ENCODE measurements at places on chromosomes 12 and 14. TPM values are rescaled to one million over a fixed set of nuclear protein-coding genes. Genes with fewer than 3 reads are reported as not detected.

DNA sequence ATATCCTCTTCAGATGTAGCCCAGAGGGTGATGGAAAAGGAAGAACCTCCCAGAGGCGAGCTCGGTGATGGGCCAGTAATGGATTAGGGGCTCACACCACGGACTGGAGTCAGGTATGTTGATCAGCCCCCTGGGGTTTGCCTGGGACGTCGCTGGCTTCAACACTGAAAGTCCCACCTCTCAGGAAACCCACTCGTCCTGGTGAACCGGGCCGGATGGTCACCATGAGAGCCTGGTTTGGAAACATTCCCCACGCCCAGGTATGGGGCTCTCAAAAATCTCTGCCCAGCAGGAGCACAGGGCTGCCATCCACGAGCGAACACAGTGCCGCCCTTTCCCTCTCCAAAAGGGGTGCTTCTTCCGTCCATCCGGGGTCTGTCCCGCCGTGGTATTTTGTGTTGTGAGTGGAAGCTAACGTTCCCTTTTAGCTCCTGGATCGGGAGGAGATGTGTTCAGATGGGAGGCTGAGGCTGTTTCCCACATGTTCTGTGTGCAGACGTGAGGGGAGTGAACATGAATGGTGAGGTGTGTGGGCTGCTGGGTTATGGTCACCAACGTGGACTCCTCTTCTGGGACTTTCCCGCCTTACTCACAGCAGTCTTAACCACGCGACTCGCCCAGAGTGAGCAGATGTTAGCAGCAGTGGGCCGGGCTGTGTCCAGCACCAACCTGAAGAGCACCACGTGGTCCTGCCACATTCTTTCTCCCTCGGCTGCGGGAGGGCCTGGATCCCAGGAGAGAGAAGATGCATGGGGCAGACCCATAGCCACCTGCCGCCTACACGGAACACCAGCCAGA, 139.2 kb downstream of the KIF26A start:
- DNase-seq, result no peak
- no peak overlapping the region for H3K27ac ChIP-seq
- H3K27me3 ChIP-seq, result no peaks in the 10 kb centered on the region
- H3K4me1 ChIP-seq, result peaks cover 3% of the 10 kb centered on the region
- H3K36me3 ChIP-seq, result no peaks in the 10 kb centered on the region

- H3K27ac ChIP-seq, result no peak overlapping the region
- no peak overlapping the region for H3K4me3 ChIP-seq
- H3K36me3 ChIP-seq, result no peaks in the 10 kb centered on the region
- H3K27me3 ChIP-seq, result no peaks in the 10 kb centered on the region
- H3K4me1 ChIP-seq, result no peaks in the 10 kb centered on the region
- DNase-seq, result no peak
These were observed 285.9 kb upstream of the TMPO start for GRCh38 chr12:98229540-98229924.

DNA sequence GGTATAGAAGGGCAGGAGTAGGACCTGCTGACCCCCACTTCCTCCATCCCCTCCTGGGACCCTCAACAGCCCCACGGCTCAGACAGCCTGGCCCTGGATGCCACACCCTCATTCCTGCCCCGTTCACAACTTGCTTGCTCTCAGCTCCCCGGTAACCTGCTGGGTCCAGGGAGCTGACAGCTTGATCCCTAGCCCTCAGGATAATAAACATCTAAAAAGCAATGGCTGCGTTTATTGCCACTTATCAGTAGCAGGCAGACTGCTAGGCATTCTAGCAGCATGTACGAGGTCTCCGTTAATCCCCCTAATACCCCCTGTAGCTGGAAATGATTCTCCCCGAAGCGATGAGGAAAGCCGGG, 24.3 kb upstream of the RPLP0 start:
- no peaks in the 10 kb centered on the region for H3K27me3 ChIP-seq
- peak overlapping the region; percentile 69 for H3K27ac ChIP-seq
- DNase-seq, result no peak
- no peaks in the 10 kb centered on the region for H3K36me3 ChIP-seq
- peak overlapping the region; percentile 20 for H3K4me3 ChIP-seq

GRCh38 chr12:76470028-76470939, 89.3 kb downstream of the OSBPL8 start:
- no peaks in the 10 kb centered on the region for H3K27me3 ChIP-seq
- H3K4me3 ChIP-seq, result no peak overlapping the region
- no peak for DNase-seq
- H3K36me3 ChIP-seq, result no peaks in the 10 kb centered on the region

GRCh38 chr12:103969391-103969790, 3.7 kb downstream of the TDG start:
- DNase-seq, result no peak
- H3K36me3 ChIP-seq, result no peaks in the 10 kb centered on the region
- H3K4me3 ChIP-seq, result no peak overlapping the region
- no peaks in the 10 kb centered on the region for H3K27me3 ChIP-seq
- no peak overlapping the region for H3K27ac ChIP-seq

DNA sequence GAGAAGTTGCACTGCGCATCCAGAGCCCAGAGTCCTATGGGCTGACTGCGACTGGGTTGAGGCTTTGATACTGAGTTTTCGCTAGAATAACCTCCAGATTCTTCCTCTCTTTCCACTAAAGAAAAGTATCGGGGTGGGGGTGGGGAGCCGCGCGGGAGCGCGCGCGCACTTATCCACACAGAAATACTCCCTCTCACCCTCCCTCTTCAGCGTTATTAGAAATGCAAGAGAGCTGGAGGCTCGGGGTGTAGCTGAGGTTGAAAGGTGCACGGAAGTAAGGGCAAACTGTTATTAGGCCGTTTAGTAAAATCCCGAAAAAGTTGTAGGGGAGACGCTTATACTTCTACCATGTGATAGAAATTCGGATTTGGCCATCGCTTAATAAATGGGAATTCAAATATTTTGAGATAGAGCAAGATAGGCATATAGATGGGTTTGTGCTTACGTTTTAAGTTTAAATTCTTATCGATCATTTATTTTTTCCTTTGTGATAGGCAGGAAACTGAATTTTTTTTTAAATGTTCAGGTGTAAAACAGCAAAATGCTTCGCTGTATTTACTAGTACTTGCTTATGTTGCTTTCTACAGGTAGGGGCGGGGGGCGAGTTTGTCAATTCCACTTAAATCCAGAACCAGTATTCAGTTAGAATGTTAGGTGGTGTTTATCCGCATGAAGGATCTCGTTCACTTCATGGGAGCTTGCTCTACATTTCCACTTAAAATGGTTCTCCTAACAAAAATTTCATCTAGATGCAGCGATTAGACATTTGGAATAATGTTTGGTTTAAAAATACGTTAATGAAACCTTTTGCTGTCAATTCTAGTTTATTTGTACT, 1.1 kb downstream of the ARHGAP5 start:
- peak; percentile 26 for DNase-seq
- H3K4me1 ChIP-seq, result peaks cover 37% of the 10 kb centered on the region
- H3K27me3 ChIP-seq, result no peaks in the 10 kb centered on the region
- peak overlapping the region; percentile 88 for H3K4me3 ChIP-seq
- H3K36me3 ChIP-seq, result no peaks in the 10 kb centered on the region
- peak overlapping the region; percentile 94 for H3K27ac ChIP-seq

GRCh38 chr14:22928237-22929103, 706 bp downstream of the PRMT5 start:
- DNase-seq, result no peak
- peaks cover 20% of the 10 kb centered on the region for H3K4me1 ChIP-seq
- peaks cover 34% of the 10 kb centered on the region for H3K36me3 ChIP-seq
- no peaks in the 10 kb centered on the region for H3K27me3 ChIP-seq
- peak overlapping the region; percentile 82 for H3K27ac ChIP-seq
- H3K4me3 ChIP-seq, result peak overlapping the region; percentile 85

DNA sequence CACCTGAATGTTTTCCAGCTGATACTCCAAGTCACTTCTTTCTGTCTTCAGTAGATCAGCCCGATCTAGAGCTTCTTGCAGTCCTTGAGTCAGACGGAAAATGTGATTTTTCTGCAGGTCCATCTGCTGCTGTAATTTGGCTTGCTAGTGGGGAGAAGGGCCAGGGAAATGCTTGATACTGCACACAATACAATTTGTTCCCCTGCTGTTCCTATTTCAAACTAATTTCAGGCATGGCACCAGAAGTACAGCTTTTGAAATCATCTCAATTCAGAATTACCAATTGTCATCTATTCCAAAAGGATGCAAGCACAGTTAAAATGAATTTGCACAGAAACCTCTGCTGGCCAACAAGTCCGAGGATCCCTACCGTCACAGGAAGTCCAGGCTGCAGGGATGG, 53.4 kb downstream of the PRKAB1 start:
- no peaks in the 10 kb centered on the region for H3K36me3 ChIP-seq
- peaks cover 8% of the 10 kb centered on the region for H3K4me1 ChIP-seq
- no peak overlapping the region for H3K4me3 ChIP-seq
- DNase-seq, result no peak
- H3K27ac ChIP-seq, result no peak overlapping the region

The EEF1AKMT3 gene
- total RNA-seq, result 4.5 TPM

The RIPK3 gene
- total RNA-seq, result 3.0 TPM

Measured in heart left ventricle (tissue), 16 donors.